ENCODE measurements at places on chromosomes 2 and 18.

- DNase-seq = no peak
Measured at GRCh38 chr2:97951155-97951680, 44.5 kb downstream of the TMEM131 start.

- no peak for DNase-seq
Measured at GRCh38 chr2:240670402-240670801, 12.3 kb downstream of the AQP12B start.

DNA sequence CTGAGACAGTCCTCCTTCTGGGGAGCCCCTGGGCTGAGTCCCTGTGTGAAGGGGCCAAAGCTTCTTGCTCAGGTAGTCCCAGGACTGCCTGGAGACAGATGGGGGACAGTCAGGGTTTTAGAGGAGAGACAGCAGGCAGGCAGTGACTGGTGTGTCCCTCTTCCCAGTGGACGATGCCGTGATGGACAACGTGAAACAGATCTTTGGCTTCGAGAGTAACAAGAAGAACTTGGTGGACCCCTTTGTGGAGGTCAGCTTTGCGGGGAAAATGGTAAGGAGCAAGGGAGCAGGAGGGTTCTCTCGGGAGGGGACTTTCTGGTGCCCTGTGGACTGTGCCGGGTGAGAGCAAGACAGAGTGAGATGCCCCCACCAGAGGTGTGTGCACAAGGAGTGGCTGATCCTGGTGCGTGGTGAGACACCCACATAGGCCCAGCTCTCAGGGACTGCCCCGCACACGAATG lies 74.8 kb downstream of the DYSF start:
- no peak for DNase-seq

- no peak for DNase-seq
Measured at GRCh38 chr2:145846982-145847381, 1327.1 kb upstream of the ZEB2 start.

DNA sequence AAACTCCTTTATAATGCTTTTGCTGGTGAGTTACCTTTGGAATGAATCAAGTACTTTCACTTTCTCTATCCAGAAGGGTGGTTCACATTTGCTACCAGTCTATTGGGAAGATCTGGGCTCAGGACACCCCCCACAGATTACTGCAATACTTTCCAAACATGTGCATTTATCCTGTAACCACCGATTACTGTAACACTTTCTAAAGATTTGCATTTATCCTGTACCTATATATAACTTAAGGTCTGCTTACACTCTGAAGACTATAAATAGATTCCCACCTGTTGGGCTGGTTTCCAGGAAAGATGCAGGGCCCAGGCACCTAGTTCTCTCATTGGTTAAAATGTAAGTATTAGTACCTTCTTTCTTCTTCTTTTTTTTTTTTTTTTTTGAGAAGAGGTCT lies 113.0 kb upstream of the NEDD4L start:
- no peak for DNase-seq

DNA sequence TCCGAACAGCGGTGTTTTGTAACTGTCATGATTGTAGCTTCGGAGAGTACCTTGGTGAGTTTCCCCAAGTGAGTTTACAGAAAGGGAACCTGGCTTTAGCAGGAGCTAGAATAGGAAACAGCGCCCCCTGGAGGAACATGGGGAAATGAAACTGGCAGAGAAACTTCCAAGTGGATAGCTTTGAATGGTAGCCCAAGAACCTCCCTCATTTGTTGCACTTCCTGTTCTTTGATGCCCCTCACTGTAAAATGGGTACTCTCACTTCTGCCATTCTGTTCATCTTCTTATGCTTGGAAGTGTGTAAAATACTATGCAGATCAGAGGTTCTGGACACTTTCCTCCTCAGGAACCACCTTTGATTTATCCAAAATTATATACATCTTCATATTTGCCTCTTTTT lies 36.2 kb downstream of the CHST10 start:
- DNase-seq = peak; percentile 81

DNA sequence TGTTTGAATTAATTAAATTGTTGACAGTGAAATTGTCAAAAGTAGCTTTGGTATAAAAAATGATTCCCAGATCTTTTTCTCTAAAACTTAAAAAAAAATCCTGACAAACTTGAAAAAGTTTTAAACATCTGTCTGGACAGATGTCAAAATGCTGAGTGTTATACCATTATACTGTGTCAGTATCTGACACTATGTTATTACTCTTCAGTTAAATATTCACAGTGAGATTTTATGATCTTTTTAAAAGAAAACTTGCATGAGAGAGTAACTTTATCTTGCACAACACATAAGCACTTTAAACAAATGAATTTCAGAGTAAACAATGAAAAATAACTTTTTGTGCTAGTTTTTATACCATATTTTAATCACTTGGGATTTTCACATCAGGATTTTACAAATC lies 167.4 kb downstream of the MEIS1 start:
- DNase-seq = no peak

GRCh38 chr2:174392706-174393105 lies 2.8 kb upstream of the SCRN3 start:
- DNase-seq = no peak

GRCh38 chr2:9668687-9669345 lies 38.0 kb upstream of the YWHAQ start:
- no peak for DNase-seq

- DNase-seq = no peak
Measured at GRCh38 chr2:68861330-68861729, 9.9 kb downstream of the BMP10 start.

- DNase-seq = no peak
Measured at GRCh38 chr2:10548626-10549025, 100.5 kb upstream of the ODC1 start.

DNA sequence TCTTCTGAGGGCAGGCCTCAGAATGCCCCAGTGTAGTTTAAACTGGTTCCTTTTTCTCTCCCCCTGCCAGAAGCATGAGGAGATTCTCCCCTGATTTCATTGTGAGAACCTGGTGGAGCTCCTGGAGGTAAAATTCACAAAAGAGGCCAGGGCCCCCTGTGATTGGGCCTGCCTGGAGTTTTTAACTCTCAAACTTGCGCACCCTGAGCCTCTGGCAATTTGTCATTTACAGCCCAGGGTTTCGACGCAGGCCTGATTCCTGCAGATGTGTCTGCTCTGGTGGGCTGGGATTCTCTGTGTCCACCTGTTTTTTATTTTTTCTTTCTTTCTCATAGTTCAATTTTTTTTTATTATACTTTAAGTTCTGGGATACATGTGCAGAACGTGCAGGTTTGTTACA lies 157.9 kb downstream of the ASB1 start:
- DNase-seq = no peak

- no peak for DNase-seq
Measured at GRCh38 chr2:151979694-151980093, 119.2 kb downstream of the CACNB4 start.

DNA sequence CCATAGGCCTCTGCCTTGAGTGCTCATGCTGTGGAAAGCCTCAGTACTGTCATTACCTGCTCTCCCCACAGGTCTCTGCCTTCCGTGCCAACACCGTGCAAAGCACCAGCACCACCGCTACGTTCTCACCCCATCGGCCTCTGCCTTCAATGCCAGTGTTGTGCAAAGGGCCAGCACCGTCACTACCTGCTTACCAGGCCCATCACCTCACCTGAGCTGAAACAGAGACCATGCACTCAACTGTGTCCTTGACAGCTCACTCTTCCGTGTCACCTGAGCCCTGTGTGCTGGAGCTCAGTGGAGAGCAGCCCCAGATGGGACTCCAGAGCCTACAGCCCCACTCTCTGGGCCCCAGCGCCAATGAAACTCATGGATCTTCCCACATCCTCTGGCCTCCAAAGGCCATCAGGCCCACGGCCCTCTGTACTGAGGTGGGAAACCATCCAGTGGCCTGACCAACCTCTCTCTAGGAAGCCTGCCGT lies 62.7 kb downstream of the ZNF516 start:
- no peak for DNase-seq

DNA sequence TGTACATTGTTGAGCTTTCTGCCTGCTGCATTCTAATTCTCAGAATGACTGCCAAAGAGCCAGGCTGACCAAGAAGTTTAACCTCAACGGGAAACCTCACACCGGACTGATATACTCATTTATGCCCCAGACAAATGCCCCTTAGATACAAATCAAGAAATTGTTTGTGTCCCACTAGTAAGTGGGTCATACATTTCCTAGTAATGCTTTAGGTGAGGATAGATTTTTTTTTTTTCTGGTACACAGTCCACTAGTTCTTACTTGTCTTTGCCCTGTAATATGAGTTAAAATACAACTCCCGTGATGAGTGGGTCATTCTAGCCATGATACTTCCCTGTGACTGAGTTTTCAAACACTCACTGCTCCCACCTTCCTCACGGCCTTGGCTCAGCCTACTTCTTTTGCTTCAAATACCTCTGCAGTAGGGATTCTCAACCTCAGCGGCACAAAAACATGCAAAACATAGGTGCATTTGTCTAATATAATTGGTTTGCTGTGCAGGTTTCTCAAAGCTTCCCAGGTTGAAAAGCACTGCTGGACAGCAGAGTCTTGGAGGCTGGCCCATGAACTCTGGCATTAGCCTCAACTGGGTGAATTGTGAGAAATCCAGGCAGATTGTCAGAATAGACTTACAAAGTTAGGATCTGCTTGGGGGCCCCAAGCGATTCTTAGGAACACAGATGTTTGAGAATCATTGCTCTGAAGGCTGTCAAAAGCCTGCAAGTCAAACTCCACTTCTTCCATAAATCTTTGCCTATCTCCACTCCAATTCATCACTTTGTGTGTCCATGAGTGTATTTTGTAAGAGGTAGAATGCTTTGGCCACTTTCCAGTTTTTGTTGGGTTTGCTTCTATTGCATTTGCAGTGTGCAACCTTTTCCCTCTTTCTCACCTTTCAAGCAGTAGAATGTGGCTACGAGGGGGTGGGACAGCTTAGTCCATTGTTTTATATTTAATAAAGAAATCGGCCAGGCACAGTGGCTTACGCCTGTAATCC lies 35.5 kb downstream of the TGIF1 start:
- DNase-seq = no peak

DNA sequence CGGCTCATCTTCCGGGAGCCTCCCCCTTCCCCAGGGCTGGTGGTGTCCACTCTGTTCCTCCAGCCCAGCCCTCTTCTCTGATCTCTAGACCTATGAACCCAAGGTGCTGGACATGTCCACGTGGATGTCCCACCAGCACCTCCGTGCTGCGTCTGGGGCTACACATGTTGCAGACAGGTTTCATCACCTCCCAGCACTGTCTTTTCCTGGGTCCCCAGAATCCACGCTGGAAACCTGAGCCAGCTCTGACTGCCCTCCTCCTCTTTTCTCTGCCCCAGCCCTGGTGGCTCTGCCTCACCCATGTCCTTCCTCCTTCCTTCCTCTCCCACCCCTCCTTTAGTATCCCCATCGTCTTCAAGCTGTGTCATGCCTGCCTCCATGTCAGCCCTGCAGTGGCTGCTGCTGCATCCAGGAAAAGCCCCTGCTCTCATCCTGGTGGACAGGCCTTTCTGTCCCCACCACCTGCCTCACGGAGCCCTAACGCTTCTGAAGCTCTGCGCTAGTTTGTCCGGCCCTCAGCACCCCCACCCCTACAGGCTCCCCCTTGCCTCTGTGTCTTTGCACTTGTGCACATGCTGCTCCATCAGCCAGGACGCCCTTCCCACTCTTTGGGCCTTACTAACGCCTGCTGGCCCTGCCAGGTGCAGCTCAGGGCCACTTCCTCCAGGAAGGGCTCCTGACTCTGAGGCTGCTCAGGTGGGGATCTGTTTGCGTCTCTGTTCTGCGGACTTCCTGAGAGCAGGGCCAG lies 105.9 kb downstream of the DYSF start:
- DNase-seq = no peak

GRCh38 chr2:176105078-176105729 lies 1.9 kb upstream of the HOXD11 start:
- DNase-seq = no peak

DNA sequence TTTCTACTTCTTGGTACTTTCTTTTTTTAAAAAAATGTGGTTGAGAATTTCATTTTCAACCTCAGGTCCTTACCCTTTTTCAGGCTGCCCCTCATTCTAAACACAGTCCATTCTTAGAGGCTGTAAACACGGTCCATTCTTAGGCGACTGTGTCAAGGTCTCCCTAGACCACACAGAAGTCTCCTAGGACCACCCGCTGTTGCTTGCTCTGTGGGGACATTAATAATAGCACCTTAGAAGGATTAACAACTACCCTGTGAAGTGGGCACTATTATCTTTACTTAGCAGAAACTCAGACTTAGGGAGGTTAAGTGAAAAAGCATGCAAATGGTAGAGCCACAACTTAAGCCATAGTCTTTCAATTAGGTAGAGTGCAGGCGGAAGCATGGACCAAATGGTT lies 91.7 kb downstream of the RBMS1 start:
- no peak for DNase-seq

DNA sequence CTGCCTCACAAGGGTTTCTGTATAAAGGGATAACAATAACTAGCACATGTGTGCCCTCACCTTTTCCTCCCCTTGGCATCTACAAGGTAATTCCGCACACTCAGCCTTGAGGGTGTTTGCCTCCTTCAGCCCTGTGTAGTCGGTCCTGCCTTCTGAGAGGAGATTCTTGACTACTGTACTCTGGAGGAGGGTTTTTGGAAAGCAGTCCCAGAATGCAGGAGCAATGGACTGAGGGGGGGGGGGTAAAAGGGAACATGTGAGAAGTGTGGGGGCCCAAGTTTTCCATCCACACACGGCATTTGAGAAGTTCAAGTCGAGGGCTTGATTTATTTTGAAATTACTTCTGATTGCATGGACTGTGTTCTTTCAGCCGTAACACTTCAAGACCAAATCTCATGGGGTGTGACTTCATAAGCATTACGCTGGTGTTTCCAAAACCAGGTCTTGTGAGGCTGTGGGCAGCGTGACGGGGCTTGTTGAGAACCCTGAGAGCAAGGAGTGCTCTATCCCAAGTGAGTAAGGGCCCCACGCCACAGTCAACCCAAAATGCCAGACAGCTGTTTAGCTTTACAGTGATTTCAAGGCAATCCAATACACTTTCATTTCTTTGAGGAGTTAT lies 198.7 kb upstream of the MEIS1 start:
- DNase-seq = no peak

DNA sequence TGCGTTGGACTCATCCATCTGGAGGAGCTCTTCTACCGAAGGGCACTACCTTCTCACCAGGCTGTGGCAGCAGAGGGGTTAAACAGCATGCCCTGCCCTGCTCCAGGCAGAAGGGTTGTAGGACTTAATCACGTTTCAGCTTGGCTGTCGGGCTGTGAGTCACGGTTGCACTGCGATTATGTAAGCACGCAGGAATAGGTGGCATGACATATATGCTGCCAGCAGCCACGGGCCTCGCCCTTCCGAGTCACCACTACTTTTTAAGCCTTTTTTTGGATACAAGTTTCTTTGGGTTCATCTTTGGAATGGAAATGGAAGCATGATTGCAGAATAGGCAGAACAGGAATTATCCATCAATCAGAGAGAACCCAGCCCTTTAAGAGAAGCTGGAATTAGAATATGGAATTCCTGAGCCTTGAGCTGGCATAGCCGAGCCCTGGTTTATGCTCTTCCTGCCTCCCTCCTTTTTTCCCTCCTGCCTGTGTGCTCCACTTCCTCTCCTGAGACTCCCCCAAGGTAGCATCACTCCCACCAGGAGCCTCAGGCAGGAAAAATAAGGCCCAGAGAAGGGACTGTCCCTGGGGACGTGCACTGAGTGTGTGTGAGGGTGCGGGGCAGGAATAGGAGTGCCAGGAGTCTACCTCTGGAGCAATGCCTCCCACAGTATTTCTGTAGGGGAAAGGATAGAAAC lies 86.8 kb downstream of the SEMA4F start:
- peak; percentile 76 for DNase-seq

- no peak for DNase-seq
Measured at GRCh38 chr18:54928236-54928635, 31.0 kb downstream of the CCDC68 start.

- DNase-seq = peak; percentile 81
Measured at GRCh38 chr2:226118471-226119429, 680.9 kb downstream of the IRS1 start.

GRCh38 chr2:121598087-121598486 lies 51.2 kb downstream of the CLASP1 start:
- DNase-seq = no peak

All from HL-60 (cell line).